GM12878 (cell line): ENCODE measurements at places on chromosomes 3 and 15. TPM values are rescaled to one million over a fixed set of nuclear protein-coding genes. Genes with fewer than 3 reads are reported as not detected.

Gene PPP2R3A
- total RNA-seq, result 0.08 TPM in 1 of 2 replicates, not detected in the other

DNA sequence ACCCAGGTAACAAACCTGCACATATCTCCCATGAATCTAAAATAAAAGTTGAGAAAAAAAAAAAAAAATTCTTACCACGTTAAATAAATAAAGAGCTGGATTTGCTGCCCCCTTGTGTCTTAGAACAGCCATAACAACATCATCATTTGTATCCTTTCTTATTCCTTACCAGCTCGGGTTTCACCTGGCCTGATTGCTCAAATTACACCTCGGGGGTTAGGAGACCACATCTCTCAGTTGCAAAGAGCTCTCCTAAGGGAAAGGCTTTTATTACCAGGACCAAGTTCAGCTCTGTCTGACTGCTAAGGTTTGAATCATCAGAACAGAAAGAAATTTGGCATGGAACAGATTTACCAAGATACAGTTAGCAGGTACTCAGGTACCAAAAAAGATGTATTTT is 25.8 kb upstream of the RPL39L start:
- no peak overlapping the region for H3K27ac ChIP-seq
- H3K27me3 ChIP-seq, result no peaks in the 10 kb centered on the region
- H3K4me3 ChIP-seq, result no peak overlapping the region
- no peak for DNase-seq
- no peaks in the 10 kb centered on the region for H3K36me3 ChIP-seq
- no peaks in the 10 kb centered on the region for H3K4me1 ChIP-seq

- peaks cover 9% of the 10 kb centered on the region for H3K4me1 ChIP-seq
- DNase-seq, result no peak
- H3K27ac ChIP-seq, result no peak overlapping the region
- no peaks in the 10 kb centered on the region for H3K36me3 ChIP-seq
- no peak overlapping the region for H3K4me3 ChIP-seq
Observed at GRCh38 chr3:36965440-36965839, 20.6 kb upstream of the TRANK1 start.

DNA sequence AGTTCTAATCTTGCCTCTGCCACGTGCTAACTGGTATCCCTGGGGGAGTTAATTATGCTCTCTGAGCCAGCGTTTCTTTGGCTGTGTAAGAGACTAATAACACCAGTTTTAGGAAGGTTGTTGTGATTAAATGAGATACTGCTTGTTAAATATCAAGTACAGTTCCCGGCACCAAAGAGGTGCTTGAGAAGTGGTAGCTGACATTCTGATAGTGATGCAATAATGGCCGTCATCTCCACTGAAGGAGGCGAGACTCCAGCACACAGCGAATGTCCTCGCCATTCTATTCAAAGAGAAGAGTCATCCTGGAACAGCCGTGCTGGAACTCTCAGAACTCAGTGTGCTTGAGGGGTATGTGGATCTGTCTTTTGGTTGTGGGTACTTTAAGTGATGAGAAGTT is 9.8 kb upstream of the C3orf70 start:
- no peaks in the 10 kb centered on the region for H3K36me3 ChIP-seq
- DNase-seq, result no peak
- no peak overlapping the region for H3K27ac ChIP-seq

GRCh38 chr3:183285828-183286457 is 32.9 kb downstream of the B3GNT5 start:
- peak overlapping the region; percentile 2; the same call in 1 of the 2 replicates for H3K27ac ChIP-seq
- no peak overlapping the region for H3K4me3 ChIP-seq
- H3K36me3 ChIP-seq, result no peaks in the 10 kb centered on the region
- H3K27me3 ChIP-seq, result no peaks in the 10 kb centered on the region

DNA sequence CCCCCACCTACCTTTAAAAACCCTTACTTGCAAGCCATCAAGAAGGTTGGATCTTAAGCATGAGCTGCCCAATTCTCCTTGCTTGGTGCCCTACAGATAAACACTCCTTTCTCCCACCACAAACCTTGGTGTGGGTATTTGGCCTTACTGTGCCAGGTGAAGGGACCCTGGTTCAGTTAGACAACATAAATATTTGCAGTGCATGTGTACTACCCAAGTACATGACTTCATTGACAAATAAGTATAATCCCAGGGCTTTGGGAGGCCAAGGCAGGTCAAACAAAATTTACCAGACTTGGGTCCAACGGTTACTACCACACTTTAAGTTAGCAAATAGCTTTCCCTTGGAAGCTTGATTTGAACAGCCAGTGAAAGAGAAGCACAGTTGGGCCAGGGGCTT is 9.3 kb upstream of the CNOT10 start:
- no peaks in the 10 kb centered on the region for H3K36me3 ChIP-seq
- no peak overlapping the region for H3K4me3 ChIP-seq
- DNase-seq, result no peak
- no peak overlapping the region for H3K27ac ChIP-seq
- no peaks in the 10 kb centered on the region for H3K4me1 ChIP-seq
- H3K27me3 ChIP-seq, result no peaks in the 10 kb centered on the region; the same call in 1 of the 2 replicates

- H3K27me3 ChIP-seq, result no peaks in the 10 kb centered on the region
- DNase-seq, result no peak
- no peaks in the 10 kb centered on the region for H3K4me1 ChIP-seq
- H3K4me3 ChIP-seq, result no peak overlapping the region
- H3K27ac ChIP-seq, result no peak overlapping the region
Observed at GRCh38 chr3:155244699-155245098, 48.8 kb downstream of the STRIT1 start.

DNA sequence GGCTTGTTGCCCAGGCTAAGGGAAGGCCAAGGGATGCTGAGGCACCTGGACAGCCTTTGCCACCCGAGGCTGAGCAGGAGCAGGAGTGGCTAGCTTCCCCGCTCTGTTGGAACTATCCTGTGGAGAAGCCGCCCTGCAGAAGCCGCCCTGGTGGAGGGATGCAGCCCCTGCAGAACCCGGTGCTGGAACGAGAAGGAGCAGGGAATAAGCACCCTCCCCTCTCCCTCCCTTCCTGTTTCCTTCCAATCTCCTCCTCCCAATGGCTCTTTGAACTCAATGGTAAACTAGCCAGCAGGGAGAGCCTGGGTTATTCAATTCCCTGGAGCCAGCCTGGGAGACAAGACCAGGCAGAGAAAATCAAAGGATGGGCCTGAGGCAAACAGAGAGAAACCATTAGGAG is 11.8 kb upstream of the HRG start:
- H3K27me3 ChIP-seq, result no peaks in the 10 kb centered on the region
- no peaks in the 10 kb centered on the region for H3K36me3 ChIP-seq
- H3K4me3 ChIP-seq, result no peak overlapping the region
- H3K27ac ChIP-seq, result no peak overlapping the region
- DNase-seq, result no peak

Gene SRPRB
- 63.0 and 65.1 TPM in 2 replicates for total RNA-seq

- H3K27ac ChIP-seq, result no peak overlapping the region
- peaks cover 5% of the 10 kb centered on the region for H3K4me1 ChIP-seq
- H3K4me3 ChIP-seq, result no peak overlapping the region
- H3K27me3 ChIP-seq, result no peaks in the 10 kb centered on the region
- no peaks in the 10 kb centered on the region for H3K36me3 ChIP-seq
Observed at GRCh38 chr15:67805008-67805665, 20.2 kb upstream of the SKOR1 start.

Gene C2CD4B
- not detected in 2 replicates for total RNA-seq

Gene ESYT3
- not detected in 2 replicates for total RNA-seq

- no peak overlapping the region for H3K4me3 ChIP-seq
- H3K27ac ChIP-seq, result no peak overlapping the region
- no peak for DNase-seq
- H3K36me3 ChIP-seq, result no peaks in the 10 kb centered on the region
Observed at GRCh38 chr3:55339390-55339789, 147.7 kb downstream of the WNT5A start.

GRCh38 chr3:195140410-195140809 is 130.5 kb downstream of the XXYLT1 start:
- no peaks in the 10 kb centered on the region for H3K27me3 ChIP-seq
- H3K4me3 ChIP-seq, result no peak overlapping the region
- H3K4me1 ChIP-seq, result peaks cover 24% of the 10 kb centered on the region
- no peak for DNase-seq
- no peaks in the 10 kb centered on the region for H3K36me3 ChIP-seq
- no peak overlapping the region for H3K27ac ChIP-seq

Gene TTC23
- 7.8 and 8.0 TPM in 2 replicates for total RNA-seq

Gene ACSBG1
- total RNA-seq, result 0.49 and 1.1 TPM in 2 replicates

Gene HRG
- total RNA-seq, result 0.13 and 0.21 TPM in 2 replicates

Gene VGLL3
- 0.03 and 0.05 TPM in 2 replicates for total RNA-seq

DNA sequence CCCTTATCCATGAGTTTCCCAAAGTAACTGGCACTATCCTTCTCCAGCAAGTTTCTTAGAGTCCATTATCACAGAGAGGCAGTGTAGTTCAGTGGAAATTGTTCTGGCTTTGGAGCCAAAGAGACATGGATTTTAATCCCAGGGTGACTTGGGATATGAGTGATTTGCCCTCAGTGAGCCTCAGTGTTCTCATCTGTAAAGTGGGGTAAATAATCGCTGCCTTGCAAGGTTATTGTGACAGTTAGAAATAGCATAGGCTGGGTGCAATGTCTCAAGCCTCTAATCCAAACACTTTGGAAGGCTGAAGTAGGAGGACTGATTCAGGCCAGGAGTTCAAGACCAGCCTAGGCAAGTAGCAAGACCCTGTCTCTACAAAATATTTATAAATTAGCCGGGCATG is 30.0 kb downstream of the DAPK2 start:
- H3K27ac ChIP-seq, result no peak overlapping the region
- H3K27me3 ChIP-seq, result no peaks in the 10 kb centered on the region
- H3K4me1 ChIP-seq, result peaks cover 6% of the 10 kb centered on the region
- H3K4me3 ChIP-seq, result no peak overlapping the region
- no peaks in the 10 kb centered on the region; the same call in 1 of the 2 replicates for H3K36me3 ChIP-seq
- no peak for DNase-seq

DNA sequence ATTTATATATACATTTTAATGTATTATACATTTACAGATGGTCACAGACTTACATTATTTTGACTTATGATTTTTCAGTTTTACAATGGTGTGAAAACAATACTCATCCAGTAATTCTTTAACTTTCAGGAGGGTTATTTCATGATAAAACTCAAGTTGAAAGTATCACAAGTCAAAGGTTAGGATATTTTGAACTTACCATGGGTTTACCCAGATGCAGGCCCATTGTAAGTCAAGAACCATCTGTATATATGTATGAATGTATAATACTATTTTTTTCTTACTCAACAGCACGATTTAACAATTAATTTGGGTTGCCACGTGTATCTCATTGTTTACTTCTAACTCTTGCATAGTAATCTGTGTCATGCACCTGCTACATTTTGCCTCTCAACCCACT is 1002.0 kb downstream of the OTOL1 start:
- no peak overlapping the region for H3K4me3 ChIP-seq
- H3K4me1 ChIP-seq, result no peaks in the 10 kb centered on the region
- H3K27me3 ChIP-seq, result no peaks in the 10 kb centered on the region
- DNase-seq, result no peak
- H3K36me3 ChIP-seq, result no peaks in the 10 kb centered on the region

GRCh38 chr3:157532529-157533297 is 29.5 kb upstream of the VEPH1 start:
- no peaks in the 10 kb centered on the region for H3K36me3 ChIP-seq
- H3K4me3 ChIP-seq, result no peak overlapping the region
- H3K27ac ChIP-seq, result no peak overlapping the region
- no peaks in the 10 kb centered on the region for H3K4me1 ChIP-seq

- H3K36me3 ChIP-seq, result no peaks in the 10 kb centered on the region
- H3K4me3 ChIP-seq, result no peak overlapping the region
- no peak overlapping the region for H3K27ac ChIP-seq
- no peaks in the 10 kb centered on the region; the same call in 1 of the 2 replicates for H3K4me1 ChIP-seq
Observed at GRCh38 chr15:62503451-62503850, 338.4 kb upstream of the C2CD4B start.

DNA sequence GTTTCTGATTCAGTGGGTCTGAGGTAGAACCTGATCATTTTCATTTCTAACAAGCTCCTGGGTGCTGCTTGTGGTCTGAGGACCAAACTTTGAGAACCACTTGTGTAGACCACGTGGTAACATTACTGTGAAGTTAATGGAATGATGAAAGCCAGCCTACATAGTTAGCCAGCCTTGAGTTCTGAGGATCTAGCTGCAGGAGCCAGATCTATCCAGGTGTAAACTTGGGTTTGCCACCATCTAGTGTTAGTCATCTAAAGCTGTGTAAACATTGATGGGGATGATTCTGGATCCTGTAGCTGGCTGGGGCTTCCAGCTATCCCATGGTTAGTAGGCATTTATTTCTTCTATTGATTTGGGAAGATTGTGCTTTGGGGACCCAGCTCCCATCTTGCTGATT is 170.0 kb downstream of the TMEM108 start:
- no peak overlapping the region for H3K27ac ChIP-seq
- H3K4me3 ChIP-seq, result no peak overlapping the region
- no peaks in the 10 kb centered on the region for H3K27me3 ChIP-seq
- peaks cover 29% of the 10 kb centered on the region for H3K4me1 ChIP-seq
- H3K36me3 ChIP-seq, result no peaks in the 10 kb centered on the region

DNA sequence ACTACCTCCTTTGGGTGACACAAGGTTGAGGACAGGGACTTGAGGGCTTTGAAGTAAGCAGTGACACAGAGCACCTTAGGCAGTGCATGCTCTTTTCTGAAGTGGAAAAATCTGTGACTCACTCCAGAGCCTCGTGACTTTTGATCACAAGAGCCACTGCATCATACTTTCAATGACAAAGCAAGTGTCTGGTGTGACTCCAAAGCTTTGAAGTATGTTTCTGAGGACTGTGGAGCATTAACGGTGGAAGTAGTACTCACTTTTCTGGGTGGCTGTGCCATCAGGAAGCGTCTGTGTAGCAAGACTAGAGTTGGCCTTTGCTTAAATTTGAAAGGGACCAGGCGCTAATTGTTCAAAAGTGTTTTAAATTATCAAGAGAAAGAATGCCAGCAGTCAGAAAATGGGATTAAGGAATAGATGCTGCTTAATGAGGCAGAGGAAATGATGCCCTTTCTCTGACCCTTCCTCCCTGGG is 210.7 kb upstream of the TRIM42 start:
- no peak overlapping the region for H3K4me3 ChIP-seq
- DNase-seq, result no peak
- no peak overlapping the region for H3K27ac ChIP-seq
- H3K4me1 ChIP-seq, result no peaks in the 10 kb centered on the region

DNA sequence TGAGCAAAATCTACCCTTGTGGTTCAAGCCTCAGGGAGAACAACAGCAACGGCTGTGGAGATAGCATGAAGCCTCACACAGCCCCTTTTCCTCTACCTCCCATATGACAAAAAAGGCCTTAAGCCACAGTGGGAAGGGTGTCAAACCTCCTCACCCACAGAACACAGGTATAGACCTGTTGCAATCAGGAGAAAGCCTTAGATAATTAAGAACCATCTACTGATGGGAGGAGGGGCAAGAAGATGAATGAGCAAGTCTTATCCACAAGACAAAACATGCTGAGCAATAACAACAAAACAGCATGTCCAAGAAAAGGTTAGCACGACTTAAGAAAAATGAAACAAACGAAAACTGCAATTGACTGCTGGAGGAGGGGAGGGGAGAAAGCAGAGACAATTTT is 272.9 kb upstream of the BCHE start:
- H3K27ac ChIP-seq, result no peak overlapping the region
- H3K4me1 ChIP-seq, result no peaks in the 10 kb centered on the region
- no peaks in the 10 kb centered on the region for H3K27me3 ChIP-seq
- DNase-seq, result no peak
- H3K4me3 ChIP-seq, result no peak overlapping the region

- no peak overlapping the region for H3K27ac ChIP-seq
- H3K4me1 ChIP-seq, result peaks cover 25% of the 10 kb centered on the region
- H3K27me3 ChIP-seq, result no peaks in the 10 kb centered on the region
Observed at GRCh38 chr15:70195171-70195570, 97.5 kb upstream of the TLE3 start.
